ENCODE measurements at places on chromosomes 3 and 15. TPM values are rescaled to one million over a fixed set of nuclear protein-coding genes. Genes with fewer than 3 reads are reported as not detected.

DNA sequence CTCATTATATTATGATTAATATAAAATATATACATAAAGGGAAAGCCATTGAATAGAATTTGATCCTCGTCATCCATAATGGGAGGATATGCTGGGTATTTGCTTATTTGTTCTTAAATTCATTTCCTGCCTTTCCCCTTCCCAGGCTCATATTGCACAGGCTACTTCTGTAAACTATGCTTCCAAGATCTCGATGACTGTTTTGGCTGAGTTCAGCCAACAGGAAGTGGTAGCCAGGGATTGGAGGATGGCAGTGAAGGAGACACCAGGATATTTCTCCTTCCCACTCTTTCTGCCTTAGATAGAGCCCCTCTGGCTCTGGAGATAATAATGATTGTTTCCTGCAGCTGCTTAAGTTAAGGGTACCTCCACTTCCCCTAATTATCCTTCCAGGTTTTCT is 44.3 kb upstream of the DYNC1LI1 start:
- H3K27ac ChIP-seq = no peak overlapping the region
- no peak overlapping the region for H3K4me3 ChIP-seq
- no peak for DNase-seq

- no peaks in the 10 kb centered on the region for H3K27me3 ChIP-seq
- H3K4me3 ChIP-seq = no peak overlapping the region
- DNase-seq = no peak
Measured at GRCh38 chr3:21673393-21673792, 77.6 kb downstream of the ZNF385D start.

DNA sequence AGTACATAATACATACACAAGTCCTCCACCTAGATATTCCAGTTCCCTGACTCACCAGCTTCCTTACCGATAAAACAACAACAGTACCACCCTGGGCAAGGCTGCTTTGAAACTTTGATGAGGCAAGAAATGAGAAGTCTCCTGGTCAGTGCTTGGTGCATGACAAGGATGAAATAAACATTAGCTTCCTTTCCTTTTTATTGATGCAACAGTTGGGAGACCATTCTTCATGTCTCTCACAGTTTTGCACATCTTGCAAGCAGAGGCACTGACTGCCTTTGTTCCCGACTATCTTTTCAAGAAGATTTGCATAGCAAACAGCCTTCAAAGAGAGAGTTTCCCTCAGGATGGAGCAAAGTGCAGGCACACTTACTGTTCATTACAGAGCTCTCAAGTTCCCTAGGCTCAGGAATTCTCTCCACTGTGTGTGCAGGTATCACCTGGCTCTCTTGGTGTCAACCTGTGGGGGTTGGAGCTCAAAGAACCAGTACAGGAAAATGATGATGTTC is 65.2 kb downstream of the MYLK start:
- no peaks in the 10 kb centered on the region for H3K27me3 ChIP-seq
- H3K27ac ChIP-seq = no peak overlapping the region
- no peaks in the 10 kb centered on the region for H3K36me3 ChIP-seq
- no peak overlapping the region for H3K4me3 ChIP-seq
- no peak for DNase-seq
- H3K4me1 ChIP-seq = no peaks in the 10 kb centered on the region

- peaks cover 18% of the 10 kb centered on the region for H3K4me1 ChIP-seq
- H3K27me3 ChIP-seq = peaks cover 24% of the 10 kb centered on the region
- H3K27ac ChIP-seq = no peak overlapping the region
Measured at GRCh38 chr15:99058421-99058870, 46.4 kb upstream of the SYNM start.

DNA sequence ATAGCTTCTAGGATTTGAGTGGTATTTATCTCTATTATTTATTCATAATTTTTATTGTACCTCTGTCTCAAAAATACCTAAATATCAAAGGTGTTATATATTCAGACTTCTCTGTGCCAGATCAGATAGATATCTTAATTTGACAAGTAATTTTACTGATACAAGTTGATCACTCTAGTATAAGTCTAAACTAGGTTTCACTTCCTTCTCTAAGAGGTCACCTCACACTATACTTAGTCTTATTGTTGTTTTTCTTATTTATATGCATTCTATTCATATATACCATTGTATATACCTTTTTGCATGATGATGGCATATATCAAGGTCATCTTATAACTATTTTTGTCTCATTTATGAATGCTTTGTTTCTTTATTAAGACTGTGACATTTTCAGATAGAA is 26.4 kb upstream of the HGD start:
- H3K4me1 ChIP-seq = peaks cover 11% of the 10 kb centered on the region
- H3K4me3 ChIP-seq = no peak overlapping the region
- no peak for DNase-seq
- H3K36me3 ChIP-seq = peaks cover 29% of the 10 kb centered on the region
- no peaks in the 10 kb centered on the region for H3K27me3 ChIP-seq

DNA sequence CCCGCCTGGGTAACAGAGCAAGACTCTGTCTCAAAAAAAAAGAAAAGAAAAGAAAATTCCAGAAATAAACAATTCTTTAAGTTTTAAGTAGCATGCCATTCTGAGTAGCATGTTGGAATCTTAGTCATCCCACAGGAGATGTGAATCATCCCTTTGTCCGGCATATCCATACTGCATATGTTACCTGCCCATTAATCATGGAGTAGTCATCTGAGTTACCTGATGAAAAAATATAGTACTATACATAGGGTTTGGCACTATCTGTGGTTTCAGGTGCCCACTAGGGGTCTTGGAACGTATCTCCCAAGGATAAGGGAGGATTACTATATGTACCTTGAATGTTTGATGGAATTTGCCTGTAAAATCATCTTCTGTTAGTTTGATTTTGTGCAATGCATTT is 6.3 kb upstream of the CCR4 start:
- no peaks in the 10 kb centered on the region for H3K36me3 ChIP-seq
- no peak overlapping the region for H3K27ac ChIP-seq
- no peaks in the 10 kb centered on the region for H3K27me3 ChIP-seq
- peaks cover 6% of the 10 kb centered on the region for H3K4me1 ChIP-seq
- DNase-seq = no peak

The LAMB2 gene
- polyA plus RNA-seq = not detected

Data from naive B cell (primary cell).